ENCODE measurements at places on chromosomes 13 and 19.

GRCh38 chr19:50368649-50369570 lies 3.5 kb upstream of the NAPSA start:
- peak; percentile 85 for DNase-seq

DNA sequence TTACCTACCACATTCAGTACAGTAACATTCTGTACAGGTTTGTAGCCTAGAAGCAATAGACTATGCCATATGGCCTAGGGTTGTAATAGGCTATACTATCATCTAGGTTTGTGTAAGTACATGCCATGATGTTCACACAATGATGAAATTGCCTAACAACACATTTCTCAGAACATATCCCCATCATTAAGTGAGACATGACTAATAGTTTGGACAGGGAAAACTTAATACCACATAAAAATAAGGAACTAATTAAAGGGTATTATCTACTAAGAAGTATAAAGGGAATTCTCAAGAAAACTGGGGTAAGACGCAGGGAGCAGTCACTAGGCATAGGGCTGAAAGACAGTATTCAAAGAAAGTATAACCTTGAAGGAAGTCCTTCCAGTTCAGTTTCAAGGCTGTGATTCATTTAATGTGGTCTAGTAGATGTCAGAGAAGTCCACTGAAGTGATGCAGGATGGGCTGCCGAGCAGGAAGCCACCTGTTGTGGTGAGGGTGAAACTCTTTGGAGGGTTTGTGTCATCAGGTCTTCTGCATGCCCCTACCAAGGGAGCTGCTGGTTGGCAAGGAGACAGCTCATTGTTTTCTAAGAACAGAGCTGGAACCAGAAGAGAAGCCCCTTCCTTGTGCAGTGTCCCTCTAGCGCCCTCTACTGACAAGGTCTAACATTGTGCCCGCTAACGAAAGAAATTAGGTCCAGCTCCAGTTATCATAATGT lies 122.9 kb downstream of the OLFM4 start:
- DNase-seq = peak; percentile 45

DNA sequence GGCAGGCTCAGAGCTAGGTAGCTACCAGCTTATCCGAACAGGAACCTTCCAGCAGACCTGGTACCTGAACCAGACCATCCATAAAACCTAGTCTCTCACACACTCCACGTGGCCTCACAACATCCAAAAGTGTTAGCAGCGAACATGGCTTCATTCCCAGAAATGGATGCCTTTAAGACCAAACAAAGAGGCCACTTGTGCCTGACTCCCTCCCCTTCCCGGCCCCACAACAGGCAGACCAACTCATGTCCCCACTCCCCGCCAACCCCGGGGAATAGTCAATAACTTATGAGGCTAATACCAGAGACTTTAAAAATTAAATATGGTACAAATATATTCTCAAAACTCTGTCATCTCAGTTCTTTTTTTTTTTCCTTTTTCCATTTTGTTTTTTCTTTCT lies 46.2 kb downstream of the ZNF557 start:
- no peak for DNase-seq

- no peak for DNase-seq
Measured at GRCh38 chr19:7526059-7526929, 3.9 kb downstream of the MCOLN1 start.

All from left hindlimb (tissue), 1 donor.